Activated naive CD8-positive, alpha-beta T cell treated with anti-CD3 and anti-CD28 coated beads, Interleukin-2, amount 50 U/mL, for 16 hours (primary cell): ENCODE measurements at places on chromosomes 2 and 18.

- no peak for DNase-seq
Measured at GRCh38 chr2:74538881-74539339, 9.2 kb downstream of the HTRA2 start.

GRCh38 chr2:55364189-55365055, 55.2 kb downstream of the CCDC88A start:
- DNase-seq, result no peak

DNA sequence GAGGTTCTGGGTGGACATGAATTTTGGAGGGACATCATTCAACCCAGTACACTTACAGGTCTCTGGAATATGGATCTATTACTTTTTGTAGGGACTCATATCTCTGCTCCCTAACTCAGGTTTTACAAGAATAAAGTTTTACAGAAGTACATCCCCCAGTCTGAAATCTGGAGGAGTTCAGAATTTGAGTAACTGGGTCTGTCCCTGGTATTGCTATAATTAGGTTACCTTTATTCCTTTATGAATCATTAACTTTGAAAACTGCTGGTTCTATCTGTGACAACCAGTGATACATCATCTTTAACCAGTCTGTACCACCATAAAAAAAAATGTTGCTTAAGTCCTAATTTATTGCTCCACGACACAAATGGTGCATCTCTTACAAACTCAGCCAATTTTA, 59.9 kb downstream of the INSIG2 start:
- no peak for DNase-seq

- no peak for DNase-seq
Measured at GRCh38 chr2:177149155-177149503, 63.5 kb upstream of the HNRNPA3 start.

GRCh38 chr2:187408926-187409325, 39.1 kb downstream of the CALCRL start:
- DNase-seq, result no peak

- DNase-seq, result no peak
Measured at GRCh38 chr2:185433824-185434223, 304.8 kb upstream of the FSIP2 start.

GRCh38 chr18:79677221-79677620, 2.4 kb upstream of the CTDP1 start:
- DNase-seq, result no peak

- peak; percentile 17 for DNase-seq
Measured at GRCh38 chr18:11688972-11689668, at the start of gene GNAL. Gene GNAL (plus strand): TSS chr18:11689264. CDS start chr18:11689564, 300 bp downstream.

DNA sequence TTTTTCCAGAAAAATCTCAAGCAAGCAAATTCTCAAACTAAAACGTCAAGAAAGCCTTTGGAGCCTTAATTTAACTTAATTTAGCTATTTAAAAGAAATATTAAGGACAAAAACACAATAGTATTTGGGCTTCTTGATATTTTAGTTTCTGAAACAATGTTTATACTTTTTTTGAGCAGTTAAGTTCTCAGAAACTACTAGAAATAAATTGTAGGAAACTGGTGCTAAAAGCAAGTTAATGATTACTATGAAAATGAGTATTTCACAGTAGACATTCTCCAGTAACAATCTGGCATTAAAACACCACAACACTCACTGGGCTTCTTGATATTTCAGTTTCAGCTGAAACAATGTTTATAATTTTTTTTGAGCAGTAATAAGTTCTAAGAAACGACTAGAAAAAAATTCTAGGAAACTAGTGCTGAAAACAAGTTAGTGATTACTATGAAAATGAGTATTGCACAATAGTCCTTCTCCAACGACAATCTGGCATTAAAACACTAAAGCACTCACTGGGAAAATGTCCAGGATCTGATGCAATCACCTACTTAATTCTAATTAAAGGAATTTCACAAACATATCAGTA, 45.1 kb downstream of the TRAK2 start:
- DNase-seq, result no peak

DNA sequence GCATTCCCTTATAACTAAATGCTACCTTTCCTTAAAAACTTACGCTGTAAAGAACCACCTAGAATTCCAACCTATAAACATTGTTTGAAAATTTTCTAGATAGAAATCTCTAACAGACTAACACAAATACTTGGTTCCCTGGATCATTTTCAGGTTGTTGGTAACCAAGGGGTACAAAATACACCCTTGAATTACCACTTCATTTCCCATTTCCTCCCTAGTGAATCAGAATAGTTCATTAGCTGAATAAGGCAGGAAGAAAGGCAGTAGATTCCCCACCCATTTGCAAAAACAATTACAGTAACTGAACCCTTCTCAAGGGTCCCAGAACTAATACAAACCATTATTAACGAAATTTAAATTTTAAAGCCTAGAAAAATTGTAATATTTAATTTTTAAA, 5.5 kb downstream of the MEX3C start:
- no peak for DNase-seq

GRCh38 chr18:2846636-2847316, at the start of gene EMILIN2:
Gene EMILIN2 (plus strand): TSS chr18:2847006. CDS start chr18:2847189, 183 bp downstream.
- no peak for DNase-seq

DNA sequence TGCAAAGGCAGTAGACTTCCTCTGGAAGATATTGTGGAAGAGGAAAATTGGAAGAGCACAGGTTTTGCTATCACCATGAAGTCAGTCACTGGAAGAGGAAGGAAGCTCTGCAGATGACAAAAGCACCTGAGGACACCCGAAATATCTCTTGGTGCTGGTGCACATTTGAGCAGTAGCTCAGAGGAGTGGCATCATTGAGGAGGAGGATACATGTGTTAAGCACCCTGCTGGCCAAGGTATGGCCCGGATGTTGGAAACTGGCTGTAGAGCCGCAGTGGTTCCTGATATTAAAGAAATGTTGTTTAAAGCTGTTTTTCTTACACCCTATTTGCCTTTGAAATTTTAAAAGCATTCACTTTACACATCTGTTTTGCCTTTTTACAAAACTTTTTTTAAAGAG, 32.7 kb upstream of the SCYGR2 start:
- no peak for DNase-seq
